ENCODE measurements at places on chromosomes 13 and 19.

- DNase-seq, result no peak
Measured at GRCh38 chr19:48780631-48781391, 25.5 kb downstream of the FGF21 start.

GRCh38 chr13:109198585-109198984, 569.2 kb downstream of the MYO16 start:
- DNase-seq, result no peak

- DNase-seq, result no peak
Measured at GRCh38 chr13:64553411-64554129, 2676.6 kb downstream of the PCDH9 start.

- DNase-seq, result no peak
Measured at GRCh38 chr13:113360446-113360845, 3.5 kb downstream of the GRTP1 start.

DNA sequence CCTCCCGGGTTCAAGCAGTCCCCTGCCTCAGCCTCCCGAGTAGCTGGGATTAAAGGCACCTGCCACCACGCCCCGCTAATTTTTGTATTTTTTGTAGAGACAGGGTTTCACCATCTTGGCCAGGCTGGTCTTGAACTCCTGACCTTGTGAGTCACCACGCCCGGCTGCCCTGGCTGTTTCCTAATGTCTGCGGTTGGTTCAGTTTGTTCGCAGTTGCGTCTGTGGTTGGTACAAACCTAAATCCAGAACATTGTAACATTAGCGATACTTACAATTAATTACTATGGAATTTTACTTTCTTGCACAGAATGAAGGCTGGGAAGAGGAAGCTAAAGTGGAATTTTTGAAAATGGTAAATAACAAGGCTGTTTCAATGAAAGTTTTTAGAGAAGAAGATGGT, 38.1 kb downstream of the RNF17 start:
- DNase-seq, result no peak

DNA sequence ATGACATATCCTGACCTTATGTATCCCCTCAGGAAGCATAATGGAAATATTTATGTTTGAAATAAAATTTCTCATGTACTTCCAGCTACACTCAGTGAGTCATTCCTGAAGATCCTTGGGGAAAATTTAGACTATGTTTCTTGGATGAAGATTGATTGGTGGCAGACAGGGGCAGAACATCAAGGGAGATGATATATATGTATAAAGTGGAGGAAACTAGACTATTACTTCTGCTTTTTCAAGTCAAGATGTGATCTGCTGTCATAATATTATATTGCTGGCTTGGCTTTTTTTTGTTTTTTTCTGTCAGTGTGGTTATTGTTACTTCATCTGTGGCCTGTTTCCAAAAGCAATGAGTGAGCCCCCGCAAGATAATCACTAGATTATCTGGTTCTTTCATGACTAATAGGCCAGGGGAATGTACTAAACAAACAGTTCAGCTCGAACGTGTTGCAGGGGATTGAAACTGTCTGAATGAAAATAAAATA, 87.2 kb upstream of the TNFSF11 start:
- no peak for DNase-seq

GRCh38 chr19:2431318-2432055, 4.1 kb upstream of the TIMM13 start:
- DNase-seq, result no peak

- DNase-seq, result no peak
Measured at GRCh38 chr19:33350538-33351309, 22.8 kb upstream of the CEBPG start.

- no peak for DNase-seq
Measured at GRCh38 chr19:41443813-41444455, 978 bp downstream of the ERICH4 start.
